ENCODE measurements at places on chromosomes 7 and 10.

DNA sequence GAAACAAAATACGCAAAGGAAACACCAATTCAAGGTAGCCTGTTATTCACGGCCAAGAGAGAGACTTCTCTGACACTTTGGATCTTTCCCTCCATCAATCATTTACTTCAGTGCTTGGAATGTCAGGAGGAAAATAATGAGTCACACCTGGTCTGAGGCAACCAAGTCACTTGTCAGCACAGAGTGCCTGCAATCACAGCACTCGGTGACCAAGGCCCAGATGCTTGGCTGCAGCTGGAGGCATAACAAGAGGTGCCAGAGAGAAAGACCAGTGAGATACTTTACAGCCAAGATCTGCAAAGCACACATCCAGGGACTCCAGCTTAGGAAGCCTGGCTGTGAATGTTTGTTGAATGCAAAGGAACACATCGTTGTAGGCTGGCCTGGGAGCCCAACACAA is 33.9 kb downstream of the ASB13 start:
- no peak for DNase-seq

DNA sequence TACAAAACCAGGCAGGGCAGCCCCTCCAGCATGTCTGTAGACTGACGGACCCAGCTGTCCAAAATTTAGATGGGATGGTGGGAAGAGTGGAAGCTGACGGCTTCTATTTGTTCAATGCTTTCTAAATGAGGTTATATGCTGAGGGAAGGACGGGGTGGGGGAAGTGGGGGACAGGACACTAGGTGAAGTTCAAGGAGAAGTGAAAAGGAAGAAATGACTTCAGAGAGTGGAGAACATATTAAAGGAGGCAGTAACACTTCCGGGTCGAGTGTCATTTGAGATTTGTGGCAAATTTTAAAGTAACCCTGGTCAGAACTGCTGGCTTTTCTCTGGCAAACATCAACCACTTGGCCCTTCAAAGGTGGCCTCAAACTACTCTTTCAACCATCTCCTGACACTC is 9.4 kb downstream of the PIP4K2A start:
- no peak for DNase-seq

DNA sequence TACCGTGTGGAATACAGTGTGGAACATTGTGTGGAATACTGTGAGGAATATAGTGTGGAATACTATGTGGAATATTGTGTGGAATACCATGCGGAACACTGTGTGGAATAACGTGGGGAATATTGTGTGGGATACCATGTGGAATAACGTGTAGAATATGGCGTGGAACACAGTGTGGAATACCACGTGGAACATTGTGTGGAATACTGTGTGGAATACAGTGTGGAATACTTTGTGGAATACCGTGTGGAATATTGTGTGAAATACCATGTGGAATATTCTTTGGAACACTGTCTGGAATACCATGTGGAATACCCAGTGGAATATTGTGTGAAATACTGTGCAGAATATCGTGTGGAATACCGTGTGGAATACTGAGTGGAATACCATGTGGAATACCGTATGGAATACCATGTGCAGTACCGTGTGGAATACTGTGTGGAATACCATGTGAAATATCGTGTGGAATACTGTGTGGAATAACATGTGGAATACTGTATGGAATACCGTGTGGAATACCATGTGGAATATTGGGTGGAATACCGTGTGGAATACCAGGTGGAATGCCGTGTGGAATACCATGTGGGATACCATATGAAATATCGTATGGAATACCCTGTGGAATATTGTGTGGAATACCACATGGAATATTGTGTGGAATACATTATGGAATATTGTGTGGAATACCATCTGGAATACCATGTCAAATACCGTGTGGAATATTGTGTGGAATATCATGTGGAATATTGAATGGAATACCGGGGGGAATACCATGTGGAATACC is 133.1 kb upstream of the CHST15 start:
- DNase-seq = no peak

DNA sequence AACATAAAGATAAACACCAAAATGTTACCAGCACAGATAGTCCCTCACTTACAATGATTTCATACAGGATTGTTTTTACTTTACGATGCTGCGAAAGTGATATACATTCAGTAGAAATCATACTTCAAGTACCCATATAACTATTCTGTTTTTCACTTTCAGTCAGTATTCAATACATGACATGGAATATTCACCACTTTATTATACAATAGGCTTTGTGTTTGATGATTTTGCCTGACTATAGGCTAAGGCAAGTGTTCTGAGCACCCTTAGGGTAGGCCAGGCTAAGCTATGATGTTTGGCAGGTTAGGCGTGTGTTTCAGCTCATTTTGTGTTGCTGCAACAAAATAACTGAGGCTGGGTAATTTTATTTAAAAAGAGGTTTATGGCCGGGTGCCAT is 155.0 kb downstream of the RTKN2 start:
- no peak for DNase-seq

DNA sequence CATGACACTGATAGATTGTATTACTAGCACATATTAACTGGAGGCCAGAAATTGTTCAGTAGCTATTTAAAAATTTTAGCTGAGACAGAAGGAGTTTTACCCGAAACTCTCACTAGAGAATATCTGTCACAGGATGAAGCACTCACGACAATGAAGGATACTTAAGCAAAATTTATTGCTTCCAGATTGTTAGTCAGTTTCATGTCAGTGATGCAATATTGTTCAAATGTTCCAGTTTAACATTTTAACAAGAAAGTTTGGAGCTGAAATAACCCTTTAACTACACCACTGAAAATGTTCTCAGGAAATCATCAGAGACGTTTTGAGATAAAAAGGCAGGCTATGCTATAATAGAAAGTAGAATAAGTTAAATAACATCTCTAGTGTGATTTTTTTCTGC is 15.0 kb upstream of the CADPS2 start:
- no peak for DNase-seq

DNA sequence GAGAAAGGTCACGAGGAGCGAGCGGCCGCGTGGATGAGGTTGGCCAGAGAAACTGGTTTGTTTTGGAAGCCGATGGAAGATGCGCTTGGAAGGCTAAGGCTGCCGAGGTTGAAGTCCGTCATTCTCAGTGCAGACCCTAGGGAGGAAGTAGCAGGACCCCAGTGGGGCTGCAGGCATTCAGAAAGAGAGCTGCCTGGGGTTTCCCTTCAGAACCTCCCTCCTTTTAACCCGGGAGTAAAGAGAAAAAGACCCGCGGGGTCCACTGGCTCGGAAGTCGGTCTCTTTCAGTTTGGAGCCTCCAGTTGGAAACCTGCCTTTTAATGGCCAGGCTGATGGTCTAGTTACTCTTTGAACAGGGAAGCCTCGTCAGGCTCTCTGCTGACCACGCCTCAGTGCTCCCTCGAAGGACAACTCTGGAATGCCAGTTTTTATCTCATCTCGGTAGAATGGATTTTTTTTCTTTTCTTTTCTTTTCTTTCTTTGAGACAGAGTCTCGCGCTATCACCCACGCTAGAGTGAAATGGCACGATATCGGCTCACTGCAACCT is 188.6 kb downstream of the CUX1 start:
- no peak for DNase-seq

DNA sequence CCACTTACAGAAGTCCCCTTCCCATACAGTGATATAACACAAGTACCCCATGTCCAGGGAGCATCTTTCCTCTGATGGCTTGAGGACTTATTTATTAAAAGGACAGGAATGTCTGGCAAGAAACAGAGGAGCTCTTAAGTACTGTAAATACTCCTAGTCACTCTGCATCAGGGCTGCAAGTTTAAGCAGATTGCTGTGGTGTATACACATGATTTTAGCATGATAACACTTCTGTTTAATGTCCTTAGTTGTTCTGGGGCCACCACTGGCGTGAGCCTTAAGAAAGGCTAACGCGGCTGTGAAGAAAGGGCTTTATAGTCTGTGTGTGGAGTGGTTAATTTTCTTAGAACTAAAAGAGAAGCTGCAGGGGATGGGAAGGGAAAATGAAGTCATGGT is 65.7 kb downstream of the GBF1 start:
- DNase-seq = no peak

DNA sequence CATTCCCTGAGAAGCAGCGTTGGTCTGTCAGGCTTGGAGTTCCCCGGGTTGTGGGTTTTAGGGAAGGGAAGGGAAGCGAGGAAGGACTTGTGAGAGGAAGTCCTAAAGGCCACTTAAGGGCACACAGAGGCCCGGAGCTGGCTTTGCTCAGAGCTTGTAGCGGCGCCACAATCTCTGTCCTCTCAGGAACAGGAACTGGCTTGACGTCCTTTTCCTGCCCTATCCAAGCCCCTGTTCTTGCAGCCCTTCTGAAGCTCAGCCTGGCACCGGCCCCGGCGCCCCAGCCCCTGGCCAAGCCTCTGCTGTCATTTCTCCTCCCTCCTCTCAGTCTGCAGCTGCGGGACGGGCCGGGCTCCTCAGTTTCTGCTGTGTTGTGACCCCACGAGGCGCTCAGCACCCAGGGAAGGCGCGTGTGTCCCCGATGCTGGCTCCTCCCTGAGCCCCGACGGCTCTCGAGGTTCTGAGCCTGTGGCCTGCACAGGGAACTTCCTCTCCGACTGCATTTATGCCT is at the start of gene GIMAP8:
TSS of gene GIMAP8 (plus strand) at position 140 of the 511 bp plus-strand sequence. CDS start 16,069 bp downstream, outside the sequence.
- DNase-seq = no peak

GRCh38 chr7:17239046-17239445 is 59.4 kb upstream of the AHR start:
- DNase-seq = no peak

- DNase-seq = no peak
Observed at GRCh38 chr10:58773341-58773740, 260.7 kb downstream of the BICC1 start.

DNA sequence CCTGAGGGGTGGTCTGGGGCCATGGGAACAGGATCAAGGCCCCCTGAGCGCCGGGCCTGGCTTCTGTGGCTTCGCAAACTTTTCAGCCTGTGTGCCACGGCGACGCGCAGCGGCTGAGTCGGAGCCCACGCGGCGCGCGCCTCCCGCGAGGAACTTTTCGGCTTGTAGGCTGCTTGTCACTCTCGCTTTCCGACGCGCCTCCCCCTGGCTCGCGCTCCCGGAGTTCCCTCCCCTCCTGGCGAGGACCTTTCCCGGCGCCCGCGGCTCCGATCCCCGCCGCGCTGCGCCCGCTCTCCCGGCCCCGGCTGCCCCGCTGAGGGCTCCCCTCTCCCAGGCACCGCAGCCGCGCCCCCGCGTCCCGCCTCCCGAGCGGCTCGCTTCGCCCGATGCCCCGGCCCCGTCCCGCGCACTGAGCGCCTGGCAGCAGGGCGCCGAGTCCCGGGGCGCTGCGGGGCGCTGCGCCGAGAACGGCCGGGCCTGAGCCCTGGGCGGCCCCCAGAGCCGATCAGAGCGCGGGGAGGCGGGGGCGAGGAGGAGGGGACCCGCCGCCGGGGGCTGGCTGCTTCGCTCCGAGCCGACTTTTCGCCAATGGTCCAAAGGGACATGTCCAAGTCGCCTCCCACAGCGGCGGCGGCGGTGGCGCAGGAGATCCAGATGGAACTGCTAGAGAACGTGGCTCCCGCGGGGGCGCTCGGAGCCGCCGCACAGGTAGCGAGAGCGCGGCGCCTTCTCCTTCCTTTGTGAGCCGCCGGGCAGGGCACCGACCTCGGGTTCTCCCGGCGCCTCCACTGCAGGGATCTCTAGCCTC is at the start of gene CACNB2:
TSS of gene CACNB2 (plus strand) at position 276 of the 808 bp plus-strand sequence.
- DNase-seq = no peak

GRCh38 chr10:43121444-43121843 is 16.8 kb upstream of the CSGALNACT2 start:
- no peak for DNase-seq

DNA sequence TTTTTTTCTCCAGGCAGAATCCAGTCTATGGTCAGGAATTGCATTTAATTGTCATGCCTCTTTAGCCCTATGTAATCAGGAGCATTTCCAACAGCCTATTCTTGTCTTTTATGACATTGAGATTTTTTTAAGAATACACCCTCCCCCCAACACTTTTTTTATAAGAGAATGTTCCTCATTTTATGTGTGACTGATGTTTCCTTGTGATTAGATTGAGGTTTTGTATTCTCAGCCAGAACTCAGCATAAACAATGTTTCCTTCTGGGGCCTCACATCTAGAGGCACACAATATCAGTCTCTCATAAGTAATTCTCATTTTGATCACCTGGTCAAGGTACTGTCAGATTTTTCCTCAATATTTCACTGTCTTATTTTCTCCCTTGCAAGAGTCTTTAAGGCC is 193.4 kb upstream of the PDE1C start:
- no peak for DNase-seq

GRCh38 chr10:36888925-36889573 is 236.3 kb upstream of the ANKRD30A start:
- DNase-seq = no peak

GRCh38 chr10:36023939-36024338 is 381.8 kb upstream of the FZD8 start:
- DNase-seq = no peak

DNA sequence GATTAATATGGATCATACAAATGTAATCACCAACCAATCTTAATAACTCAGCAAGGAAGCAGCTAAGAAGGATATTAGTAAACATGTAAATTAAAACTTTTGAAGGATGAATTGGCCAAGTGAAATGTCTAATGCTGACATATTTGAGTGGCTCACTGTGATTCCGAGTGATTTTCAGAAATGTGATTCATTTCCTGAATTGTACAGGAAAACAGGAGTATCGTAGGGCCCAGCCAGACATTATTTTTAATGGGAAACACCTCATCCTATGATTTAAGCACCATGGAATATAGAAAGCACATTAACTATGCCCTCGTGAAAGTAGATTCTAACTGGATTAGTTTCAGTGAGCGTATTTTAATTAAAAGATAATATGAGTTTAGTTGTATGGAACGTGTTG is 82.3 kb downstream of the LHFPL3 start:
- DNase-seq = no peak

GRCh38 chr7:37198906-37199485 is 249.7 kb downstream of the ELMO1 start:
- peak; percentile 48 for DNase-seq

DNA sequence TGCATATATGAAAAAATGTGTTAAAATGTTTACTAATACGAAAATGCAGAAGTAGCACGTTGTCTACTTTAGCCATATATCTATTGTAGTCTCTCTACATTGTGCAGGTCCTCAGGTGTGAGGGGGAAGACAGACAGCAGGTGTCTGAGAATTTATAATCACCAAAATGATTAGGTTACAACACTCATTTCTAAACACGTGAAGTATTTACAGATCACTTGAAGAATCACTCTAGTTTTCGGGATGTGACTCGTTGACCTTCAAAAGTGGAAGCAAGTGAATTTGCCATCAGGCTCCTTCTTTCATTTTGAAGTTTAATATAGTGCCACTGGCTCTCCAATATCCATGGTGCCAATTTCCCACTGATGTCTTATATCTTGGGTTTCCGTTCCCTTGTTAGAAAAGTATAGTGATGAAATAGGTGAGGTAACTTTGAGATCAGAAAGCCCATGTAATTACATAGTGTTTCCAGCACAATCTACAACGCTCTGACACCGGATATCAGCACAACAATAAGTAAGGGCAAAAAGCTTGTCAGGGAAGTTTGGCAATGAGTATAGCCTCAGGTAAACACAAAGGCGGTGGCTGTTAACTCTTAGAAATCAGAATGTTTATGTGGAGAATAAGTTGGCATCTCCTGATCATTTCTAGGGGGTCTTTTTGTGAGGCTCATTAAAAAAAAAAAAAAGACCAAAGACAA is 57.5 kb upstream of the SP4 start:
- DNase-seq = peak; percentile 81

GRCh38 chr10:19097151-19097550 is 48.5 kb downstream of the MALRD1 start:
- DNase-seq = no peak

Data from NCI-H2029 (cell line).